Activated naive CD4-positive, alpha-beta T cell treated with anti-CD3 and anti-CD28 coated beads, Interleukin-2, amount 50 U/mL, for 72 hours (primary cell): ENCODE measurements at places on chromosomes 3 and 15. TPM values are rescaled to one million over a fixed set of nuclear protein-coding genes. Genes with fewer than 3 reads are reported as not detected.
A peak's percentile ranks its signal among the peaks of the same experiment; 100 is the strongest.

- DNase-seq, result no peak
Observed at GRCh38 chr3:138051947-138052802, 42.2 kb downstream of the CLDN18 start.

GRCh38 chr3:77871436-77871835, 831.5 kb downstream of the ROBO2 start:
- no peak for DNase-seq

GRCh38 chr3:108328821-108329486, 32.6 kb downstream of the HHLA2 start:
- DNase-seq, result no peak

- no peak for DNase-seq
Observed at GRCh38 chr15:31552482-31553099, 226.0 kb downstream of the KLF13 start.

GRCh38 chr15:34206011-34206410, 3.9 kb downstream of the KATNBL1 start:
- DNase-seq, result no peak

DNA sequence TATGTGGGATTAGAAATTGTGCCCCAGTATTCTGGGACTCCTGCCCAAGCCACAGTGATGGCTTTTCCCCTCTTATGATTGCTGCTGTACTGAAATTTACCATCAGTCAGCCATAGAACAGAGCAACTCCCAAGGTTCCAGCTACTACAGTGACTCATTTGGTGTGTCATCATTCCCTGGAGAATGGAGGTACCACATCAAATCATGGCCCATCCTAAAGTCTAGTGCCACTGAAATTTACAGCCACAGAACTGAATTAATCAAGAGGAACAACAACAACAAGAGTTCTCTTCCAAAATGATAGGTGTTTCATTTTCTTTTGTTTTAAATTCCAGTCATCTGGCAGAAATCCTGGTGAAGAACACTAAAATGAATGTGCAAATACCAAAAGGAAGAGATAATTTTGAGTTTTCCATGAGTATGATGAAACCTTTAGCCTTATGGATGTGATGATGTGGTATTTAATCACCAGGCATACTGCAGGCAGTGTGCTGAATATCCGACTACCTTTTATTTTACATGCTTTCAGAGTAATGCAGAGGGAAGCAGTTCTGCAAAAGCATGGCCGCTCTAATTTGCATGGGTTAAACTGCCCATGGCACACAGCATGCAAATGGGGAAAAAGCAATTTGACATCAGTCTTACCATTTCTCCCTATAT, 75.6 kb upstream of the SLC2A2 start:
- no peak for DNase-seq

DNA sequence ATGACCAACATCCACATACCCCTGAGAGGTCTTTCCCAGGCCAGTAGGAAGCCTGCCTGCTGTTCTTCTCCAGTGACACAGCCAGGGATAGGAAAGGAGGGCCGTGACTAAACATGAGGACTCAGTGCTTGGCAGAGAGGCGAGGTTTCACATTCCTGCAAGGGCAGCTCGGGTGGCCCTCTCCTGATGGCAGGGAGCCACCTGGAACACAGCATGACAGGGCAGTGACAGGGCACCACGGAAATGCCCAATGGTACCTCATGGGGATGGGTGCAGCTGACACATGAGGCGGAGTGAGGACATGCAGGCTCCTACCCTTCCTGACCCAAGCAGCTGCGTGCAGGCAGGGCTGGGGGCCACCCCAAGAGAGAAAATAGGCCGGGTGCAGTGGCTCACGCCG, 7.4 kb upstream of the TGM5 start:
- no peak for DNase-seq

DNA sequence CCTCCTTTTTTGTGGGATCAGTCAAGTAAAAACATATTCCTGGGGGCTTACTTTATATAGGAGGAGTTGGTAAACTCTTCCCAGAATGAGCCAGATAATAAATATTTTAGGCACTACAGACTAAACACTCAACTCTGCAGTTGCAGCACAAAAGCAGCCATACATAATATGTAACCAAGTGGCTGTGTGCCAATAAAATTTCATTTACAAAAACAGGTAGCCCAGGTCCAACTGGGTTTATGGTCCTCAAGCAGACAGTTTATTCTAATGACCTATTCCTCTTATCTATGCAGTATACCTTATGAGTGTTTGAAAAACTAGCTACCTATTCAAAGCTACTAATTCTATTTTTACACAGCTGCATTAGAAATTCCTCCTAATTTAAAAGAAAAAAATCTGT, 61.8 kb downstream of the FAIM start:
- no peak for DNase-seq

GRCh38 chr3:160001850-160002623, 13.4 kb downstream of the IL12A start:
- no peak for DNase-seq

- no peak for DNase-seq
Observed at GRCh38 chr3:176759815-176760506, 437.3 kb downstream of the TBL1XR1 start.

- DNase-seq, result no peak
Observed at GRCh38 chr3:134487406-134487805, 1.5 kb downstream of the CEP63 start.

DNA sequence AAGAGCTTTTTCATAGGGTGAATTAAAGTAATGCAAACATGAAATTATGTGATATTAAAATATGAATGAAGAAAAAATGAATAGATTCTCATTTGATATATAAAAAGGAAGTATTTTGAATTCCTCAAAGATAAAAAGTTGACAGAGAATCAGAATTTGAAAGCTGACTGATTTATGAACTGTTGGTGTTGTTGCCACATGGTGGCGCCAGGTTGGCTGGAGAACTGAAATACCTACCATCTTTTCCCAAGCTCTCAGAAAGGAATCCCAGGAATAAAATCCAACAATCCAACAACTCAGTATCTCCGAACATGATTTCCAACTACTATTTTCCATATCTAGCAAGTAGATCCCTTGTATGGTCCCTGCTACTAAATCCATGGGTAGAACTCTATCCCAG, 3.1 kb downstream of the MYRIP start:
- DNase-seq, result no peak

DNA sequence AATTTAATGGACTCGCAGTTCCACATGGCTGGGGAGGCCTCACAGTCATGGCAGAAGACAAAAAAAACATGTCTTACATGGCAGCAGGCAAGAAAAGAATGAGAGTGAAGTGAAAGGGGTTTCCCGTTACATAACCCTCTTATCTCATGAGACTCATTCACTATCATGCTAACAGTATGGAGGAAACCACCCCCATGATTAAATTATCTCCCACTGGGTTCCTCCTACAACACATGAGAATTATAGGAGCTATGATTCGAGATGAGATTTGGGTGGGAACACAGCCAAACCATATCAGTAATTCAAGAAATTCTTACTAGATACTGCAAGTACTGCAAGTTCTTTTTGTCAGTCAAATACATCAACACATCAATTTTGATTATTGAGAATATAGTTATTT, 311.4 kb upstream of the SLITRK3 start:
- DNase-seq, result no peak

GRCh38 chr15:74541494-74542165, 610 bp downstream of the ARID3B start:
- DNase-seq, result peak; percentile 72

DNA sequence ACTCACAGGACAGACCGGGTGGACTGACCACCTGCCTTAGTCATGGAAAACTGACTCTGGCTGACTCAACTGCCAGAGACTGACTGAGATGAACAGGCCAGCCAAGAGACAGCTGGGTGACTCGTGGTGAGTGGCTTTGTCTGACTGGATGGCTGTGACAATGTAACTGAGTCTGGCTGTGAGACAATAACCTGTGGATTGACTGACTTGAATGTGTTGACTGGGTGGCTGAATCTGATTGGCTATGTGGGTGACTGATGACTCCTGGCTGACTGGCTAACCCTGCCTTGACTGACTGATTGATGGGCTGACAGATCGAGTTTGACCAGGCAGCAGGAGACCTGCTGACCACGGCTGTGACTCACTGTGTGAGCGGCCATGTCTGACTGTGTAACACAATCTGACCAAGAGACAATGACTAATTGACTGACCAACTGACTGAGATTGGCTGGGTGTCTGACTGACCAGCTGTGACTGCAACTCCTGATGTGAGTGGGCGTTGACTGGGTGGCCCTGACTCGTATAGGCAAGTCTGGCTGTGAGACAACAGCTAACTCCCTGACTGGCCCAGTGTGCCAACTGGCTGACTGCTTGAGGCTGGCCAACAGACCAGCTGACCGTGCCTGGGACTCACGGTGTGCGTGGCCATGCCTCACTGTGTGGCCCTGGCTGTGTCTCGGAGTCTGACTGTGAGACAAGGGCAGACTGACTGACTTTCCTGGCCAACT, 509.1 kb downstream of the SHQ1 start:
- DNase-seq, result peak; percentile 66

- DNase-seq, result no peak
Observed at GRCh38 chr15:40229956-40230355, 8.9 kb upstream of the PAK6 start.

GRCh38 chr3:171840445-171840810, 2.7 kb upstream of the TMEM212 start:
- DNase-seq, result no peak

DNA sequence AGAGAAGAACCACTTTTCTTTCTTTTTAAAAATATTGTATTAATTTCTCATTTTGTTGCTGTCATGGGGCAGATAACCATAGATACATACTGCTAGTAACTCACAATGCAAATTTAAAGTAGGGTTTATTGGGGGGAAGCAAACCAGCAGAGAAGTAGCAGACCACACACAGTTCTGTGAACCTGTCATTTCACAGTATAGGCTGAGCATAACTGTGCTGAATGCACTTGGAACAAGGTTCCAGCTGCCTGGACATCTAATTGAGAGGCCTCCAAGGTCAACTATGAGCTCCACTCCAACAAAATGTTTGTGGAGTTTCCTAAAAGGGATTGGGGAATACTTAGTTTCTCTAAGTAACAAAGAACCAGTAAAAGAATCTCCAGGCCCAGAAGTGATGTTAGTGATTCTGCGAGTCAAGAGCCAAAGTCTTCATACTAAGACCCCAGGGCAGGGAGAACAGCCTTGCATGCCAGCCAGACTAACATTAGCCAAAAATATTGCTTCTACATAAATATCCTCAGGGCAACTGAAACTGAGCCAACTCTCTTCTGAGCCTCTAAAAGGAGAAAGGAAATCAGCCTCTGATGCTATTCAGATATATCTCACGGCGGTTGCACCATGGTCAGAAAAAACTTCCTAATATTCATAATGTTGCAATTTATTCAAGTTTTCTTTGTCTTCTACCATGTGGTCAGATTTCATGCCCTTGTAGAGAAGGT, 856.4 kb upstream of the ALCAM start:
- DNase-seq, result no peak

The ARNT2 gene
- total RNA-seq, result not detected

The CMTM7 gene
- 59.9 TPM for total RNA-seq

The ISLR2 gene
- not detected for total RNA-seq

The NEK11 gene
- total RNA-seq, result 1.6 TPM

The STIMATE gene
- total RNA-seq, result 16.6 TPM

The SHC4 gene
- 0.34 TPM for total RNA-seq

The TM2D3 gene
- 33.5 TPM for total RNA-seq
